A673 (cell line): ENCODE measurements at places on chromosomes 12 and 14. TPM values are rescaled to one million over a fixed set of nuclear protein-coding genes. Genes with fewer than 3 reads are reported as not detected.

Gene HCAR3
- 0.37 TPM in 1 of 2 replicates, not detected in the other for total RNA-seq

Gene ANKRD33
- total RNA-seq: not detected in 2 replicates

- DNase-seq: no peak
- H3K36me3 ChIP-seq: no peaks in the 10 kb centered on the region
- H3K27me3 ChIP-seq: no peaks in the 10 kb centered on the region
- no peak overlapping the region for H3K4me3 ChIP-seq
- no peak overlapping the region for H3K27ac ChIP-seq
Measured at GRCh38 chr12:6263931-6264330, 46.6 kb upstream of the PLEKHG6 start.

- H3K4me1 ChIP-seq: no peaks in the 10 kb centered on the region
- no peaks in the 10 kb centered on the region for H3K36me3 ChIP-seq
- H3K27ac ChIP-seq: no peak overlapping the region
- peaks cover 2% of the 10 kb centered on the region for H3K27me3 ChIP-seq
- no peak overlapping the region for H3K4me3 ChIP-seq
Measured at GRCh38 chr12:97939156-97939555, 476.6 kb downstream of the RMST start.

GRCh38 chr12:2336409-2336829 lies 283.6 kb downstream of the CACNA1C start:
- no peaks in the 10 kb centered on the region for H3K27me3 ChIP-seq
- H3K4me1 ChIP-seq: peaks cover 54% of the 10 kb centered on the region
- no peaks in the 10 kb centered on the region for H3K36me3 ChIP-seq
- H3K27ac ChIP-seq: peak overlapping the region; percentile 31
- peak; percentile 61 for DNase-seq
- no peak overlapping the region for H3K4me3 ChIP-seq

GRCh38 chr14:90300611-90301047 lies 31.1 kb downstream of the NRDE2 start:
- no peaks in the 10 kb centered on the region for H3K27me3 ChIP-seq
- H3K36me3 ChIP-seq: no peaks in the 10 kb centered on the region
- peak overlapping the region; percentile 76 for H3K27ac ChIP-seq
- no peak overlapping the region for H3K4me3 ChIP-seq
- H3K4me1 ChIP-seq: peaks cover 23% of the 10 kb centered on the region

DNA sequence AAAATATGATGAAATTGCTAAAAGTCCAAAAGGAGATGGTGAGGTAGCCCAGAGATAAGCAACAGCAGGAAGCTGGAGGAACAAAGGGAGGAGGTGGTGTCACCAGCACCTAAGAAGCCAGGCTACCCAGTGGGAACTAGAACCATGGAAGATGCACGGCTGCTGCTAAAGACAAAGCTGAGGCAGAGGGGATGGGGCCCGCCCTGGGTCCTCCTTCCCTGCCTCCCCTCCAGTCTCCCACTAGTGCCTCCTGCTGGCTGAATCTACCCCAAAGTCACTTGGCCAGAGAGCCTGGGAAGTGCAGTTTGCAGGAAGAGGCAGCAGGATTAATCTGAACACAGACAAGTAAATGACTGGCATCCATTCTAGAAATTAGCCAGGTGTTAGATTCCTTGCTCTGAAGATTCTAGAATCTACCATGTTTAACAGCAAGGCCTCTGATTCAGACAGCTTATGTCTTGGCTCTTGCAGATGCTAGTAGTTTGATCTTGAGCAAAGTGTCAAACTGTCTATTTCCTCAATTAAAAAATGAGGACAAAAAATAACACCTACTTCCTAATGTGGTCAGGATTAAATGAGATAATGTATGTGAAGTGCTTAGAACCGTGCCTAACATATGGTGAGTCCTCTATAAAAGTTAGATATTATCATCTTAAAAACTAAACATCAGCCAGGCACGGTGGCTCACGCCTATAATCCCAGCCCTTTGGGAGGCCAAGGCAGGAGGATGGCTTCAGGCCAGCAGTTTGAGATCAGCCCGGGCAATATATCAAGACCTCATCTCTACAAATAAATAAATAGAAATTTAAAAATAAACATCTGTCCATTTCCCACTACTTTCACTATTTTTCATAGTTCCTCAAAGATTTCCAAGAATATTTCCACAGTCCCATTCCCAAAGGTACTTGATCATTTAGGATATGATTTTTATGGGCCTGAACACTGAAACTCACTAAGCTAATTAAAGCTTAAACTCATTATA lies 5.8 kb upstream of the LRP10 start:
- no peaks in the 10 kb centered on the region for H3K36me3 ChIP-seq
- DNase-seq: no peak
- H3K4me3 ChIP-seq: no peak overlapping the region
- no peak overlapping the region for H3K27ac ChIP-seq

DNA sequence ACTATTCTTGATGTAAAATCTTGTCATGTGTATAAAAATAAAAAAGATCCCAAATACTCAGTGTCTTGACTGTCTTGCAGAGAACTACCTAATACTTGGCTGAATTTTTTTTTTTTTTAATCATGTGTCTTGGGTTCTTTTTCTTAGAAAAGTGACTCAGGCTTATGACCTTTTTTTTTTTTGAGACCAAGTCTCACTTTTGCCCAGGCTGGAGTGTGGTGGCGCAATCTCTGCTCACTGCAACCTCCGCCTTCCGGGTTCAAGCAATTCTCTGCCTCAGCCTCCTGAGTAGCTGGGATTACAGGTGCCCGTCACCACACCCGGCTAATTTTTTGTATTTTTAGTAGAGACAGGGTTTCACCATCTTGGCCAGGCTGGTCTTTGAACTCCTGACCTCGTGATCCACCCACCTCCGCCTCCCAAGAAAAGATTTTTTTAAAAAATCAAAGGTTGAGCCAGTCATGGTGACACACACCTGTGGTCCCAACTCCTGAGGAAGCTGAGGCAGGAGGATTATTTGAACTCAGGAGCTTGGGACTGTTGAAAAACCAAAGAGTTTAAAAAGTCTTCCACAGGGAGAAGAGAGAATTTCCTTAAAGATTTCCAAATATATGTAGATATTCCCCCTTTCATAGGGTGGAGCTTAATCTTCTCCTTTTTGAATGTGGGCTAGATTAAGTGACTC lies 17.7 kb upstream of the TDG start:
- H3K4me3 ChIP-seq: no peak overlapping the region
- H3K4me1 ChIP-seq: no peaks in the 10 kb centered on the region
- H3K27ac ChIP-seq: peak overlapping the region; percentile 5
- no peaks in the 10 kb centered on the region for H3K27me3 ChIP-seq
- no peak for DNase-seq
- peaks cover 100% of the 10 kb centered on the region for H3K36me3 ChIP-seq

- H3K27ac ChIP-seq: peak overlapping the region; percentile 62
- no peaks in the 10 kb centered on the region for H3K36me3 ChIP-seq
- peak; percentile 61 for DNase-seq
- no peaks in the 10 kb centered on the region for H3K27me3 ChIP-seq
- H3K4me3 ChIP-seq: no peak overlapping the region
- H3K4me1 ChIP-seq: peaks cover 20% of the 10 kb centered on the region
Measured at GRCh38 chr12:88553941-88554658, 26.2 kb downstream of the KITLG start.

GRCh38 chr14:103428723-103429556 lies 43.7 kb downstream of the MARK3 start:
- H3K4me3 ChIP-seq: no peak overlapping the region
- no peaks in the 10 kb centered on the region for H3K36me3 ChIP-seq
- H3K27ac ChIP-seq: no peak overlapping the region
- H3K27me3 ChIP-seq: no peaks in the 10 kb centered on the region
- peaks cover 41% of the 10 kb centered on the region for H3K4me1 ChIP-seq
- no peak for DNase-seq

DNA sequence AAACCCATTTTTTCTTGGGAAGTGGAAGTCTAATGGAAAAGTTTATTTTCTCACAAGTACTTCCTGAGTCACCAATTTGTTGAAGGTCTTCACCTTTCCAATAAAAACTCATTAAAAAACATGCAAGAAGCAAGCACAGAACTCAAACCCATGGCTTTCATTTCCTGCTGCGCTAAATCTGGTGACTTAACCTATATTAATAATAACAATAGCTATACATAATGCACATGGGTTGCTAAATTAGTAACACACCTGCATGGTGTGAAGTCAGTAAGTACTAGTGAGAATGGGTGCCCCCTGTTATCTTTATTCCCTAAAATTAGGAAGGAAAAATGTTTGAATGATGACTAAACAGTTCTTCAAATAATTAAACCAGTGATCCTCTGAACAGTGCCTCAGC lies 52.3 kb downstream of the PPP2R5C start:
- no peaks in the 10 kb centered on the region for H3K27me3 ChIP-seq
- H3K36me3 ChIP-seq: no peaks in the 10 kb centered on the region
- DNase-seq: no peak

GRCh38 chr14:77040741-77041653 lies 12.5 kb upstream of the IRF2BPL start:
- peak overlapping the region; percentile 92 for H3K27ac ChIP-seq
- H3K4me3 ChIP-seq: peak overlapping the region; percentile 18
- H3K27me3 ChIP-seq: no peaks in the 10 kb centered on the region
- peaks cover 89% of the 10 kb centered on the region for H3K4me1 ChIP-seq

DNA sequence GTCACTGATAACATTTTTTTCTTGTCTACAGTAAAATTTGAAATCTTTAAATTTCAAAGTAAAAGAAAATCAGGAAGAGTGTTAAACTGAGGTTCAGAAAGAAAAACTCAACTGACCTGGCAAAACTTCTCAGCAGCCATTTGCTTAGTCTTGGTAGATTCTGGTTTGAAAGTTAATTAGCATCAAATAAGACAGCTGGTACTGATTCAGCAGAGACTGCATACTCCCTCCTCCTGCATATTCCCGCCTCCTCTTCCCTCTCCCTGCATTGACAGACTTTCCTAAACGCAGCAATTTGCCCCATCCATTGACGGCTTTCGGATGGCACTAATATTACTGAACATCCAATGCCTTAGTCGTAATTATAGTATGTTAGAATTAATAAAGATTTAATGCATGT lies 520.8 kb downstream of the FLRT2 start:
- H3K27ac ChIP-seq: no peak overlapping the region
- no peaks in the 10 kb centered on the region for H3K27me3 ChIP-seq
- H3K4me1 ChIP-seq: no peaks in the 10 kb centered on the region
- no peak for DNase-seq

- H3K4me3 ChIP-seq: no peak overlapping the region
- no peak overlapping the region for H3K27ac ChIP-seq
- H3K36me3 ChIP-seq: no peaks in the 10 kb centered on the region
Measured at GRCh38 chr12:21528953-21529352, 2.9 kb downstream of the SPX start.

- H3K27ac ChIP-seq: no peak overlapping the region
- H3K36me3 ChIP-seq: no peaks in the 10 kb centered on the region
- H3K27me3 ChIP-seq: no peaks in the 10 kb centered on the region
- no peak overlapping the region for H3K4me3 ChIP-seq
Measured at GRCh38 chr14:40447017-40447416, 1014.8 kb upstream of the FBXO33 start.

DNA sequence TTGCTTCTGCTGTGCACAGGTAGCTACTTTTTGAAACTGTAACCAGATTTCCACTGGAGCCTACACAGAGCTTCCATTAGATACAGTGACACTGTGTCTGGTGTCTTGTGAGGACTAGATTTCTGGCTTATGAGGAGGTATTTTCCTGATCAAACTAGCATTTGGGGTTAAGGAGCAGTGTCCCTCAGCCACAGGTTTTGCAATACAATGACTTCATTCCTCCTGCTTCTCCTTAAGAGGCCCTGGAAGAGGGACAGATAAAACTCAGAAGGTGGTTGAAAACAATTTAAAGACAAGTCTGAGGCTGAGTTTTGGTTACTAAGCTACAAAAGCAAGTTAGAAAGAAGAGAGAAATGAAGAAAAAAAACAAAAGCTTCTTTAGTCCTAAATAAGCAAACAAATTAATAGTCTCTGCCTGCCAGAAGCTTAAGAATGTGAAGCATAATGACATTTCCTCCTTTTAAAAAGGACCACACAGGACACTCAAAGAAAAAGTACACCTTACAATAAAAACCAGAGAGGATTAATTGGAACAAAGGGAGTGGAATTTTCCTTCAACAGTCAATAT lies 53.0 kb downstream of the PKP2 start:
- H3K4me1 ChIP-seq: no peaks in the 10 kb centered on the region
- H3K27ac ChIP-seq: no peak overlapping the region
- no peak for DNase-seq
- no peaks in the 10 kb centered on the region for H3K27me3 ChIP-seq
- H3K36me3 ChIP-seq: no peaks in the 10 kb centered on the region

- no peak overlapping the region for H3K4me3 ChIP-seq
- no peaks in the 10 kb centered on the region for H3K27me3 ChIP-seq
- H3K4me1 ChIP-seq: peaks cover 48% of the 10 kb centered on the region
- no peaks in the 10 kb centered on the region for H3K36me3 ChIP-seq
- peak overlapping the region; percentile 34 for H3K27ac ChIP-seq
- peak; percentile 76 for DNase-seq
Measured at GRCh38 chr14:64721391-64721791, 17.2 kb downstream of the PLEKHG3 start.

DNA sequence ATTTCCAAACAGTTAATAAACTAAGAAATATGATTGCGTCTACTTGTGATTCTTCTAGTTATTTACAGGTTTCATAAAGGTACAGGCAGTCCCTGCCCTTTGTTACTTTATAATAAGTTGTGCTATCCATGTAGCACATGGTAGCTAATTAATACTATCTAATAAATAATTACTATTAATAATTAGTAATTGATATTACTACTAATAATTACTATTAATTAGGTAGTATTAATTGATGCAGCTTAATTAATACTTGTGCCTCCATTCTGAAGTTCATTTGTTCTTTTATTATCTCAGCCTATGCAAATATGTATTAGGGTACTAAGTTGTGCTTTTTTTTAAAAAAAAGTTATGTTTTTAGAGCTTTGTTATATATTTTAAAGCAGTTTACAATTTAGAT lies 92.3 kb upstream of the TRHDE start:
- H3K4me1 ChIP-seq: no peaks in the 10 kb centered on the region
- H3K27ac ChIP-seq: no peak overlapping the region

DNA sequence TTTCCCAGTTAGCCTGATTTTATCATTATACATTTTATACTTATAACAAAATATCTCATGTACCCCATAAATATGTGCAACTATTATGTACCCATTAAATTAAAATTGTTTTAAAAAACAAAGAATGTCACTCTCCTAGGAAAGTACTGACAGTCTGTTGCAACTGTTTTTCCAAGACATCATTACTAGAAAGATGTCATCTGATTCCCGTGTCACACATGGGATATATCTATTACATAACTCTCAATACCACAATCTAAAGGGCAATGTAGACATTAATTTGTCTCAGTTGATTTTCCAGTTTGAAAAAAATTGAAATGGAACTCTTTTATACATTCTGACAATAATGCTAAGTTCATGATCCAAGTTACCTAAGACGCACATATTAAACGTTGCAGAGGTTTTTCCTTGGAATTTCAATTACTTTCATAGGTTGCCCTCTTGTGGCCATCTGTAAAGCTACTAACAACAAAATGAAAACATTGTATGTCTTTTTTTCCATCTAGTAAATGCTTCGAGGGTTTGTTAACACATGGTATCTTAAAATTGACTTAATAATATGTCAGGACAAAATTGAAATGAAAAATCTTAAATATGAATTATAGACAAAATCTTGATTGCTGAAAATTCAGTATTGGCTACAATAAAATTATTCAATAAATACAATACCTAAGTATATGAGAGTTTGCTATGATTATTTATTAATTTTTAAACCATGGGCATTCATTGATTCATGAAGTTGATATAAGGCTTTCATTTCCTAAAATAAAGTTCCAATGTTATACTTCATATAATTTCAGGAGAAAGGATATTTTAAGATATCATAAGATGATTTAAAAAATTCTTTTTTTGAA lies 131.6 kb downstream of the PPFIA2 start:
- no peak overlapping the region for H3K27ac ChIP-seq
- H3K4me3 ChIP-seq: no peak overlapping the region
- no peaks in the 10 kb centered on the region for H3K36me3 ChIP-seq

GRCh38 chr12:54173906-54174471 lies 14.8 kb downstream of the SMUG1 start:
- no peaks in the 10 kb centered on the region for H3K27me3 ChIP-seq
- no peak for DNase-seq
- H3K27ac ChIP-seq: no peak overlapping the region
- H3K4me1 ChIP-seq: peaks cover 20% of the 10 kb centered on the region
